ENCODE measurements at places on chromosomes 3 and 15. TPM values are rescaled to one million over a fixed set of nuclear protein-coding genes. Genes with fewer than 3 reads are reported as not detected.

DNA sequence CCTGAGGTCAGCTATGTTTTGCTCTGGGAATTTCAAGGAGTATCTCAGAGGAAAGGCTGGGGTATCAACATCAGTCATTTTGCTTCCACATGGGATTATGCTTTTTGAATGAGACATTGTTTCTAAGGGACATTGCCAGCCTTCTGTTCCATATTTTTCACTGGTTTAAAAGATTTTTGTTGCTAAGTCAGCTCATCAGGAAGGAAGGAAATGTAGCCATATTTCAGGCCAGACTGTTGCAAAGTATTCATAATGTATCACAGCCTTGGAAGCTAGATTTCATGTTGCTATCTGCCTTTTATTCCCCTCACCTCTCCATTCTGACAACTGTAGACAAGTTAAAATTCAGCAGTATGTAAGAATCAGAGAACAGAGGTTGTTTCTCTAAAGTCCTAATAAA is 61.0 kb upstream of the CHRM5 start:
- DNase-seq, result no peak

DNA sequence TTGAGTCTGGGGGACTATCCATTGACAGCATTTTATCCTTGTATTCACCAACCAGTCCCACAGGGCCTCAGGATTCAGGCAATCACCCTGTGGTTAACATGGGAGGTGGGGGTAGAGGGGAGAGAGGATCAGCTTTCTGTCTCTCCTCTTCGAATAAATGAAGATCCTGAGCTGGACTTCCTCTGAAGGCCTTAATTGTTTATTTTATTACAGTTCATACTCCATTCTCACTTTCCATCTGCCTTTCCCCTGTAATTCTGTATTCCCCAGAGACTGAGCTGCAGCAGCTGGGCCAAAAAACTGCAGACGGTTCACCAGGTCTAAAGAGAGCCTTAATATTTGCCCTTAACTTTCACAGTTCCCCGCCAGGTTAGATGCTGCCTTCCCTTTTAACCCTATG is 11.9 kb downstream of the TAGLN3 start:
- peak; percentile 57 for DNase-seq

GRCh38 chr3:106184540-106185457 is 316.0 kb upstream of the CBLB start:
- no peak for DNase-seq

PLA2G4D gene
- not detected for total RNA-seq

DNA sequence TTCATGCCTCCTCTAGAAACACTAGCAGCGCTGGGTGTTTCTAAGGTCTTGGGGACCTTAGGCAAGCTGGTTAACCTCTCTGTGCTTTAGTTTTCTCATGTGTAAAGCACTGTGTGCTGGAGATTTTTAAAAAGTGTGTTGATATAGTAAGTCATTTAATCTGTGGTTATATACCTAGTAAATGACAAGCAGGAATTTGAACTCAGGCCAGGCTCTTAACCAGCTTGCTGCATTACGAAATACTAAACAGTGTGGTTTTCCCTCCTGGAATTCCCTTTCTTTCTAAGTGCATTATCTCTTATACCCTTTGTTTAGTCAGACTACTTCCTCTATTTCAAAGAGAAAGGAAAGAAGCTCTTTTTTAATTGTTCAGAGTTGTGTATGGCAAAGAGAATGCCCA is 26.5 kb downstream of the NEO1 start:
- DNase-seq, result no peak

DNA sequence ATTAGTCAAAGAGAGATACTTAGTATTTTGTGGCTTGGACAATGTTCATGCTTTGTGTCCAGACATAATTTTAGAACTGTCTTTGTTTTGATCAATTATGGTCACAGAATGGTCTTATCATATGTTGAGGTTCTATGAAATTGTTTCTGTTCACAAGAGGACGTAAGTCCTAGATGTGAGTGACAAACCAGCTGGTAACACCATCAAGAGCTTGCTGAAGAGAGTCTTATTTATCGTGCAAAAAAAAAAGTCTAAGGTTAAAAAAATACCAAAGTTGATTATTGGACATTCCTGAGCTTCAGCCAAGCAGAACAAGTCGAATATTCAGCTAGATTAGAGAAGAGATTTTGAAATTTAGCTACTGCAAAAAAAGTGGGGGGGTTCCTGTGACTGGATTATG is 495.9 kb upstream of the NAALADL2 start:
- DNase-seq, result peak; percentile 14

- DNase-seq, result no peak
Measured at GRCh38 chr3:56590814-56591213, 33.8 kb downstream of the CCDC66 start.

GRCh38 chr3:50587373-50587772 is 18.1 kb downstream of the HEMK1 start:
- DNase-seq, result no peak
